Pericardium fibroblast (primary cell): ENCODE measurements at places on chromosomes 7 and 10. TPM values are rescaled to one million over a fixed set of nuclear protein-coding genes. Genes with fewer than 3 reads are reported as not detected.

Gene TFAM
- total RNA-seq = 8.1 and 20.3 TPM in 2 replicates

Gene PIK3CG
- not detected in 2 replicates for total RNA-seq

Gene AKR1C1
- 26.9 and 27.3 TPM in 2 replicates for total RNA-seq

Gene ADAP1
- total RNA-seq = 5.8 and 9.0 TPM in 2 replicates

Gene DKK1
- 51.4 and 95.7 TPM in 2 replicates for total RNA-seq

Gene CDC14C
- total RNA-seq = not detected in 2 replicates

Gene CARD11
- 0.26 and 0.70 TPM in 2 replicates for total RNA-seq

Gene RASSF4
- 4.0 and 10.5 TPM in 2 replicates for total RNA-seq

Gene ABCB1
- total RNA-seq = not detected in 2 replicates

Gene OIT3
- total RNA-seq = 1.2 and 10.7 TPM in 2 replicates

Gene MOGAT3
- total RNA-seq = not detected in 2 replicates

Gene SYT15
- total RNA-seq = 2.2 and 3.2 TPM in 2 replicates

Gene HHEX
- total RNA-seq = 0.12 and 0.51 TPM in 2 replicates

Gene PRSS2
- 1.3 TPM in 1 of 2 replicates, not detected in the other for total RNA-seq

Gene FMC1
- total RNA-seq = 6.3 and 10.8 TPM in 2 replicates

Gene NEUROD6
- total RNA-seq = not detected in 2 replicates

Gene RAMP3
- not detected in 2 replicates for total RNA-seq

Gene CALHM1
- not detected in 2 replicates for total RNA-seq

Gene SLC26A4
- total RNA-seq = 0.12 and 0.17 TPM in 2 replicates

Gene TRIM73
- under 0.01 and 0.70 TPM in 2 replicates for total RNA-seq

Gene PNLIPRP3
- not detected in 2 replicates for total RNA-seq

Gene AMZ1
- 0.12 TPM in 1 of 2 replicates, not detected in the other for total RNA-seq

Gene HOXA9
- total RNA-seq = 4.0 TPM in 1 of 2 replicates, not detected in the other

Gene MPP7
- 0.51 TPM in 1 of 2 replicates, not detected in the other for total RNA-seq

Gene PLXDC2
- 10.6 and 14.6 TPM in 2 replicates for total RNA-seq

Gene MKI67
- total RNA-seq = 0.58 and 0.60 TPM in 2 replicates

Gene VWA2
- total RNA-seq = not detected in 2 replicates

Gene ACSL5
- total RNA-seq = 4.3 and 6.5 TPM in 2 replicates

Gene IFIT1
- 12.6 and 23.2 TPM in 2 replicates for total RNA-seq

Gene UFSP1
- 5.7 and 6.0 TPM in 2 replicates for total RNA-seq

Gene OR2A12
- not detected in 2 replicates for total RNA-seq

Gene MYL10
- not detected in 2 replicates for total RNA-seq

Gene TRIL
- 6.5 and 7.6 TPM in 2 replicates for total RNA-seq

Gene HABP2
- total RNA-seq = not detected in 2 replicates

Gene AVPI1
- 15.9 and 29.3 TPM in 2 replicates for total RNA-seq

Gene ASAH2B
- total RNA-seq = 1.1 and 2.7 TPM in 2 replicates

Gene PTPRN2
- 1.5 and 3.5 TPM in 2 replicates for total RNA-seq

Gene SLK
- 23.8 and 34.3 TPM in 2 replicates for total RNA-seq

Gene CHST15
- 7.3 and 20.4 TPM in 2 replicates for total RNA-seq

Gene CEP55
- total RNA-seq = 0.94 and 1.9 TPM in 2 replicates

Gene TYSND1
- total RNA-seq = 10.4 and 12.4 TPM in 2 replicates

Gene TEX47
- total RNA-seq = not detected in 2 replicates

Gene CYP3A7
- 1.0 TPM in 1 of 2 replicates, not detected in the other for total RNA-seq

Gene LRMDA
- total RNA-seq = 0.12 and 0.17 TPM in 2 replicates

Gene CDK14
- total RNA-seq = 20.2 and 26.5 TPM in 2 replicates

Gene HNRNPF
- total RNA-seq = 169 and 176 TPM in 2 replicates

Gene GRID2IP
- 0.09 TPM in 1 of 2 replicates, not detected in the other for total RNA-seq
